ENCODE measurements at places on chromosomes 1 and 21.

- DNase-seq: no peak
Observed at GRCh38 chr1:224203243-224204016, 20.4 kb downstream of the DEGS1 start.

DNA sequence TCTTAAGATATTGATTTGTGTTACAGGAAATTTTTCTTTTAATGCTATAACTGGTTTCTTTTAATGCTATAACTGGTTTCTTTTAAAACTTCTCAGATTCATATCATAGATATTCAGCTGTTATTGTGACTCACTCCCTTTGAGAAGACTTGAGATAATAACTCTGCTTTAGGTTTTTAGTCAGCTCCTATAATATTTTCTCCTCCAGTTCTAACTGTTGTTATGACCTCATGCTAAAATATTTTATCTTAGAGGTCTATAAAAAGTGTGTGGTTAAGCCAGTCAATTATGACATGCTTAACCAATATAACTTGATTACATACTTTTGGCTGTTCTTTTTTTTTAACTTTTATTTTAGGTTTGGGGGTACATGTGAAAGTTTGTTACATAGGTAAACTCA is 280.2 kb downstream of the PTGER3 start:
- no peak for DNase-seq

GRCh38 chr1:178512566-178513277 is at the start of gene TEX35:
TSS of gene TEX35 (plus strand) at chr1:178513109. CDS start at chr1:178513189, 80 bp downstream.
- DNase-seq: no peak

- DNase-seq: no peak
Observed at GRCh38 chr1:15937706-15938168, 38.2 kb downstream of the ZBTB17 start.

DNA sequence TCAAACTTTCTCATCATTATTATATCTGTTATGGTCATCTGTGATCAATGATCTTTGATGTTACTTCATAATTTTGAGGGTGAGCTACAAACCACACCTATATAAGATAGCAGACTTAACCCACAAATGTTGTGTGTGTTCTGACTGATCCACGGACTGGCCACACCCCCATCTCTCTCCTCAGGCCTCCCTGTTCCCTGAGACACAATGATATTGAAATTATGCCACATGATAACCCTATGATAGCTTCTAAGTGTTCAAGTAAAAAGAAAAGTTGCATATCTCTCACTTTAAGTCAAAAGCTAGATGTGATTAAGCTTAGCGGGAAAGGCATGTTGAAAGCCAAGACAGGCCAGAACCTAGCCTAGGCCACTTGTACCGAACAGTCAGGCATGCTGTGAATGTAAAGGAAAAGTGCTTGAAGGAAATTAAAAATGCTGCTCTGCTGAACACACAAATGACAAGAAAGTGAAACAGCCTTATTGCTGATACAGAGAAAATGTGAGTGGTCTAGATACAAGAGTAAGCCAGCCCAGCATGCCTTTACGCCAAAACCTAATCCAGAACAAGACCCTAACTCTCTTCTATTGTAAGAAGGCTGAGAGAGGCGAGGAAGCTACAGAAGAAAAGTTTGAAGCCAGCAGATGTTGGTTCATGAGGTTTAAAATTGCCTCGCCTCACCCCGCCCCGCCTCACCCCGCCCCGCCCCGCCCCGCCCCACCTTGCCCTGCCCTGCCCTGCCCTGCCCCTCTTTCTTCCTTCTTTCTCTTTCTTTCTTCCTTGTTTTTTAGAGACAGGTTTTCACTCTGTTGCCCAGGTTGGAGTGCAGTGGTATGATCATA is 16.5 kb downstream of the CTSS start:
- DNase-seq: no peak

DNA sequence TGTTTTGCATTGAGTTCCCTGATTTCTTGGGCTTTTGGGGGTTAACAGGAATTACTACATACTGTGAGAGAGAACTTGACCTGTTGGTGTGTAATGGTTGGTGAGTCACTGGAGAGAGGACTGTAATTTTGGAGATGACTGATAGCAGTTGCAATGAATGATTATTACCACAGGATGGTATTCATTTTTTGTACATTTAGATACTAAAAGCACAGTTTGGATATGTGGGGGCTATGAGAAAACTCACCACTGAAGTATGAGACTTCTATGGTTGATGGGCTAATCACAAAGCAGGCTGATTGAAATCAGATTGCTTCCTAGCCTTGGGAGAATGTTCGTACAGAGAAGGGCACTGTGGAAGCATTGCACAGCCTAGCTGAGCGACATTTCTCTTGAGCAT is 1571.3 kb upstream of the PRMT6 start:
- DNase-seq: no peak

- DNase-seq: no peak
Observed at GRCh38 chr1:161161652-161162051, 2.4 kb downstream of the USP21 start.

All from cortex of kidney (tissue), 1 donor.